ENCODE measurements at places on chromosomes 12 and 14.
A peak's percentile ranks its signal among the peaks of the same experiment; 100 is the strongest.

DNA sequence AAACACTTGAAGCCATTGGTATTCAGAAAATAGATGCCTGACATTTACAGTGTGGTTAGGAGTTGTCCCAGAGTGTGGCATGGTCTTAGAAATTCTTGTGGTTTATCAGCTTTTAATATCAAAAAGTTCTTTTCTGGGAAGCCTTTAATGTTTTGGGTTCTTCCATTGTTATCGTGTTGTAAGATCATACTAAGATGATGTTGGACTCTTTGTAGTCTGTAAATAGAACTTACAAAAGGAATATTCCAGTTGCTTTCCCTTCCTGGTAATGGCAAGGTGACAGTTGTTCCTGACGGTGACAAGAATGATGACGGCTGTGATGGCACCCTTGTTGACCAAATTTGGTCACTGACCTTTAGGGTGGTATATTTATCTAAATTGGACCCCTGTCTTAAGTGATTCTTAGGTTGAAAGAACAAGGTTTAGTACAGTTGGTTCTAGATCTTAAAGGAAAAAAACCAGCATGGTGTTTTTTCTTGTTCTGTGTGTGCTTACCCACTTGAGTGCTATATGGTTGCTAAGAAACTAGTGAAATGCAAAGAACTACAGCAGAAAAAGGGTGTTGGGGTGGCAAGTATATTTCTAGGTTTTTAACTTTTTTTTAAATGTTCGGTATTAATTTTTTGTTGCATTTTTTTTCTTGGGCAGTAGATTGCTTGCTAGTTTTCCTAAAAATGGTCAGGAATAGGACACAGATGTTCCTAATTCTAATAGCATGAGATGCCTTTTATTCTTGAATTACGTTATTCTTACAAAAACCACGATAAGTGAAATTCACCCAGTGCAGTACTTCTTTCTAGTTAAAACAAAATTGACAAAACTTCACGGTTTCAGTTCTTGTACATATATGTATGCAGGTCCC, 2.1 kb downstream of the ATP2A2 start:
- no peak for DNase-seq

GRCh38 chr12:46504494-46504893, 131.9 kb upstream of the SLC38A2 start:
- DNase-seq: no peak

DNA sequence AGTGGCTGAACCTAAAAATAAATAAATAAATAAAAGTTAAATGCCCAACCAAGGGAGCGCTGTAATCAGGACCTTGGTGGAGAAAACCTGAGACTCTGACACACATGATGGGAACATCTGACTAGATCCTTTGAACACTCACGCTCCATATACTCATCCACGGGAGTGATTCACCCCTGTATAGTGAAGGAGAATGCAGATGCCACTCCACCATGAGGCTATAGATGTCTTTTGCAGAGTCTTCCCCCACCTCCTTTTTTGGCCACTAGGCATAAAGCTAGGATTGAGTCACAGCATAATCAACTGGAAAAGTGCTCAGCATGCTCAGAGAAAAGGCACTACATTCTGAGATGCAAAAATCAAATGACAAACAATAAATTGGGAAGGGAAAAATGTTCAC, 19.0 kb downstream of the ADAM20 start:
- no peak for DNase-seq

- no peak for DNase-seq
Measured at GRCh38 chr14:100709289-100710284, 17.1 kb upstream of the DLK1 start.

DNA sequence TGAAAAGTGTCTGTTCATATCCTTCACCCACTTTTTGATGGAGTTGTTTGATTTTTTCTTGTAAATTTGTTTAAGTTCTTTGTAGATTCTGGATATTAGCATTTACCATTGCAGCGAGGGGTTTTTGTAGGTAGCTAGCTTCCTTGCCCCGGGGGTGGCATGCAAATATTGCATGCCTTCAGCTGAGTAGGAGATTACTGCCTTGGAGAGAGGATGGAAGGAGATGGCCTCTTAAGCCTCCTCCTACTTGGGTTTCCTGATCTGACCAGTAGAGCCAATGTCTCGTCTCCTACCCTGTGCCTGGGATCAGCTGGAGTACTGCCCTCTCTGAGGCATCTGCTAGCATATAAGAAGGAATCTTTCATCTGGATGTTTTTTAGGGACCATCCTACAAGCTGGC, 134.4 kb upstream of the CCND2 start:
- DNase-seq: no peak

DNA sequence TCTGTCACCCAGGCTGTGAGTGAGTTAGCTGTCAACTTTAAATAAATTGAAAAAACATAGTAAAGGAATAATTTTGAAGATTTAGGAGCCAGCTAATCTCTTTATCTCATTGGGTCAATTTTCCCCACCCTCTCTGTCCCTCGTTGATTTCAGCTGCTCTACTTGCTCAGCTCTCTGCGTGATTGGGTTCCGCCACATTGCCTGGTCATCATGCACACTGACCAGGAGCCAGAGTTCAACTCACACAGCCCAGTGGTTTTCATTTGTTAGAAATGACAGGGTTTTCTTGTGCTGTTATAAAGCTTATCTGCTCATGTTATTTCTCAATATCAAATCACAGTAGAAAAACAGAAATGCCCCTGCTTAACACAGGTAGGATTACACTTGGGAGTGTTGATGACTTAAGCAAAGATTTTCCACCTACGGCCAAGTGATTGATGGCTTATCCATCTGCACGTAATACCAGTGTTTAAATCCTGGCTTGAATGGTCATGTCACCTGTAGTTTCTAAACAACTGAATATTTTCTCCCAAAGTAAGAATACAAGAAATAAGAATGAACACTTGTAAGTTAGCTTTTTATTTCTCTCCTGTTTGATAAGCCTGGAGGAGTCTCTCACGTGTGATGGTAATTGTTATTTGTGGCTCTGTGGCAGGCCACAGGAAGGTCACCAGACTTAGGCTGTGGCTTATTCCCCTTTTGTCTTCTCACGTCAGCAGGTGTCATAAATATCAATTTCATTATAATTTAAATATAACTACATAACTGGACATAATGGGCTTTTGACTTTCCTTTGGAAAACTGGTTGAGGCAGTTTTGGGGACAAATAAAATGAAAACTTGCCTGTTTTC, 367.2 kb upstream of the DDHD1 start:
- no peak for DNase-seq

- DNase-seq: no peak
Measured at GRCh38 chr14:60396718-60397343, 89.0 kb downstream of the C14orf39 start.

DNA sequence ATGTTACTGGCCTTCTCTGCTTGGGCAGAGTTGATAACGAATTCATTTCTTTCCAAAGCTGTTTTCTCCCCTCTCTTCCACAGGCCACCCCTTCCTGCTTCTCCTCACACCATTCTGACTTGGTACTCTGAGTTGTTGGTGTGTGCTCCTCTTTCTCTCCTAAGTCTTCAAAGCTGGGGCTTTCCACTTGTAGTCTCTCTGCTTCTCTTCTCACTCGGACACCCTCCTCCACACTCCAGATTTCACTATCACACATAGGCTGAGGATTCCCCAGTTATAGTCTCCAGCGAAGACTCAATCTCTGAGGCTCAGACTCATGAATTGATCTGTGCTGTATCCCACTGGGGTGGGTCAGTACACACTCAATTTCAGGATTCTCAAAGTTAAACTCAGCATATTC, 201.0 kb downstream of the SSPN start:
- no peak for DNase-seq

DNA sequence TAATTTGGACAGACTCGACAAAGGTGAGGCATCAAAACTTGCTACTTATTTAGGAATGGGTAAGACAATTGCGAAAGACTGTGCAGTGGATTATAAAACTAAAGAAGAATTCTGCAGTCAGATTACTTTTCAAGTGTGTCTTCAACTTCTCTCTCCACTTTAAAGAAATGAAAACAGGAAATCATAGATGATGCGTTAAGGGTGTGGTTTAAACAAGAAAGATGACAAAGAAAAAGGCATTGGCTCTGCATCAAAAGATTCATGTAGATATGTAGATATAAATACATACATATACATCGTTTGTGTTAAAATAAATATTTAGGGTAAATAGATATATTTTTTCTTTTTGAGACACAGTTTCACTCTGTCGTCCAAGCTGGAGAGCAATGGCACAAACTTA, 74.6 kb upstream of the PARP11 start:
- DNase-seq: no peak

- DNase-seq: no peak
Measured at GRCh38 chr12:32039347-32039746, 67.3 kb upstream of the BICD1 start.

- no peak for DNase-seq
Measured at GRCh38 chr14:69675245-69675583, 63.8 kb downstream of the SUSD6 start.

DNA sequence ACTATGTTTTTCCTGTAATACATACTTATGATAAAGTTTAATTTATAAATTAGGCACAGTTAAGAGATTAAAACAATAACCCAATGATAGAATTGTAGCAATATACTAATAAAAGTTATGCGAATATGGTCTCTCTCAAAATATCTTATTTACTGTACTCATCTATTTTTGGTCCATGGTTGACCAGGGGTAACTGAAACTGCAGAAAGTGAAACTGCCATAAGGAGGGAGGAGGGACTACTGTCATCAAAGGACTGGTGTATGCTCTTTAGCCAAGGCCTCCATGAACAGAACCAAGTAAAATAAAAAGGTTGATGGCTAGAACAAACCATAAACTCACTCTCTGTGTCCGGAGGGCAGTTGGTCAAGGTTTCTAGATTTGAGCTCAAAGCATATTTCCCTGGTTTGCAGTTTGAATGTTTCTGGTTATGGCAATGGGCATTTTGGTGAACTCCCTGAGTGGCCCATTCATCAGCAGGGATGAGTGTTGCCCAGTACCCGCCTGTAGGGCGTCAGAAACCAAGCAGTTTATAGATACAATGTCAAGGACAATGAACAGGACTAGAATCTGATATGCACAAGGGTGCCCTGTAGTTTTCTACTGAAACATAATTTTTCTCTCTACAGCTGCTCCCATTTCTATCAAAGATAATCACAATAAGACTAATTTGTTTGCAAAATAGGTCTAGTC, 19.8 kb downstream of the LEMD3 start:
- no peak for DNase-seq

GRCh38 chr12:98399532-98399931, 115.9 kb upstream of the TMPO start:
- DNase-seq: no peak

DNA sequence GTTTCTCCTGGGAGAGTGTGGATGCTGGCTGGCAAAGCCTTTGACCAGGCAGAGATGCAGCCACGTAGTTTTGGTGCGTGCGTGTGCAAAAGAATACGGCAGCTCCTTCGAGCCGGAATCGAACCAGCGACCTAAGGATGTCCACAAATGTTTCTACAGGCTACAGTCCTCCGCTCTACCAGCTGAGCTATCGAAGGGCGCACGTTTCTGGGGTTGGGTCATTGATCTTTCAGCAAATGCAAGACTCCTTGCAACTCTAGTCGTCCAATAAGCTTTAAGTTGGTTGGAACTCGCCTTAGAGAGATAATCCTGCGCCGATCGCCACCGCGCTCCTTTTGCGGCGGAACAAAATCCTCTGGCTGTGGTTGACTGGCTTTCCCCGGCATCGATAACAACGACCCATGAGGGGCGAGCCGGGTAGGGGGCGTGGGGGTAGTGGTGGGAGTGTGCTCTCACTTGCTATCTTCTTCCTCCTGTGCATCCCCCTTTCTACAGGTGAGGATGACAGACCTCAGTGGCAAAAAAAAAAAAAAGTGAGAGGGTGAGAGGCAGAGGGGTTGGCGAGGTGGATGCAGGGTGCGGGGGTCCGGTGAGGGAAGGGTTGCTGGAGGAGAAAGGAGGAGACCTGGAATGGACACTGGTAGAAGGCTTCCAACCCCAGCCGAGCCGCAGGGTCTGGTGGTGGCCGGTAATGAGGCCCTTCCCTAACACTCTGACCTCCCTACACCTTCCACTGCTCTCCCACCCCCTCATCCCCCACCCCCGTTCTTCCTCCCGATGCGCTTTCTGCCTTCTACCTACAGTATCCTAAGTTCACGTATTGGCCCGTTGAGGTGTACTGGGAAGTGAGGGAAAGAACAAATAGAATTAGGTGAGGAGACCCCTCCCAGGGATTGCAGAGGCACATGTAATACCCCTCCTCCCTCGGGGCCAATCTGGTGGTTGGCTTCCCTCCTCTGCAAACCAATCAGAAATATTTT, 11.8 kb upstream of the OR6S1 start:
- no peak for DNase-seq

- no peak for DNase-seq
Measured at GRCh38 chr14:72891666-72892102, 2.2 kb downstream of the DPF3 start.

GRCh38 chr14:106378191-106378590, 851.8 kb downstream of the TMEM121 start:
- DNase-seq: no peak

DNA sequence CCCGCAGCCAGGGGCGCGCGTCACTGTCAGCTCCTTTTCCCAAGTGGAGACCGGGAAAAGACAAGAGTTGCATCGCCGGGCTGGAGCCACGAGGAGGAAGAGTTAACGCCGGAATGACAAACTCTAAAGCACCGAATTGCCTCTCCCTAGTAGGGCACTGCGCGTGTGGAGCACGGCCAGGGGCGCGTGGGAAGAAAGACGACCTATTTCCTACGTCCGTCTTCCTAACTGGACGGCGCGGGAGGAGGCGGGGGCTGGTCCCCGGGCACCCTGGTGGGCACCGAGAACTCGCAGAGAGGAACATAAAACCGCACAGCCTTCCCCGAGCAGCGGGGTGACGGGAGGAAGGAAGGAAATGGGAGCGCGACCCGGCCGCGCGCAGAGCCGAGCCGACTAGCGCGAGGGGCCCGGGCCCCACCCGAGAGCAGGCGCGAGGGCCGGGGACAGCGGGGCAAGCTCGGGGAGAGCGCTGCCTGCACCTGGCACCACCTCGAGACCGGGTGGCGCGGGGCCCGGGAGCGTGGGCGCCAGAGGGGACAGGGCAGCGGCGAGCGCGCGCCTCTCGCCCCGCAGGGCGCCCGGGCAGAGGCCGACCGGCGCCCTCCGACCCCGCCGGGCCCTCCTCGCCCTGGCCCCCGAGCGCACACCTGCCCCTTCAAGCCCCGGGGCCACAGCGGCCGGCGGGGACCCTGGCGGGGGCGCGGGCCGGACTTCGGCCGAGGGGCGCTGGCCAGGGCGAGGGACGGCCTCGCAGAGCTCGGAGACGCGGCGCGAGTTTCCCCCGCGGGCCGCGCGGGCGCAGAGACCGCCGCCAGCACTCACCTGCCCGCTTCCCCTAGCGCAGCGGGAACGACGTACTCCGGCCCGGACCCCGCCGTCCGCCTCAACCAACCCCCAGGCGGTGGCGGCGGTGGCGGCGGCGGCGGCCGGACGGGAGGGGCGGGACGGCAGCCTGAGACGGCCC, at the start of gene SETD3:
Gene SETD3 (minus strand): TSS at position 954 of the 964 bp plus-strand sequence. CDS start 15,054 bp downstream, outside the sequence.
- peak; percentile 26 for DNase-seq

DNA sequence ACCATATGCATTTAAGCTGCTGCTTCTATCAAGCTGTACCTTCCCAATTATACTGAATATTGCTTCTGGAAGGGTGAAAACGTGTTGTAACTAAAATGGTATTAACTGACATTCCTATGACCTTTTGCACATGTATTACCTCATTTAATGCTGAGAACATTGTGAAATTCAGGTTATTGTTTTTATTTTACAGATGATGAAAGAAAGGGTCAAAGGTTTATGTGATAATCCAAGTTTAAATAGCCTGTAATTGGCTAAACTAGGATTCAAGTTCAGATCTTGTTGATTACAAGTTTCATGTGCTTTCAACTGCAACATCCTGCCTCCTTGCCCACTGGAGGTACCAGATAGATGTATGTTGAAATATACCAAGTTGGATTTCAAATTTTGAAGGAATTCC, 433.3 kb upstream of the PRICKLE1 start:
- no peak for DNase-seq

- DNase-seq: no peak
Measured at GRCh38 chr14:24231263-24232120, 675 bp downstream of the NEDD8 start.
